Lung (tissue), 17 donors: ENCODE measurements at places on chromosomes 11 and 22.

DNA sequence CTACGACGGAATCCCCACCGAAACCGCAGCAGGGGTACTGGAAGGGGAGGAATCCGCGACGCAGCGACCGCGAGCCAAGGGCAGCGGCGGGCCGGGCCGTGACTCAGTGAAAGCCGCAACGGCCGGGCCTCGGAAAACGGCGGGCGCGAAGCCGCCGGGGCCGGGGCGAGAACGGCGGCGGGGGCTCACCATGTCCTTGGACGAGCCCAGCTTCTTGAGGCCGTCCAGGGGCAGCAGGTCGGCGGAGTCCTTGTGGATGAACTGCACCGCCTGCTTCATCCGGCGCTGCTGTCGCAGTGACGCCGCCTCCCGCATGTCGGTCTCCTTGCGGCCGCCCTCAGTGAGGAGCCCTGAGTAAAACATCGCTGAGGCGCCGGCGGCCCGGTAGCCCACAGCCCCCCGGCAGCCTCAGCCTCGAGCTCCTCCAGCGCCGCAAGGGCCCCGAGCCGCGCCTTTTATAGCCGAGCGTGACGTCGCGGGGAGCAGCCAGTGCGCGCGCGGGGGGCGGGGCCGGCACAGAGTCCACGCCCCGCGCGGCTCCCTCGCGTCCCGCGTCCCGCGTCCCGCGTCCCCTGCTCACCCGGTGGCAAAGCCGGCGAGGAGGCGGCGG lies at the start of gene NRIP3:
Gene NRIP3 (minus strand): TSS at position 429 of the 610 bp plus-strand sequence. CDS start 66 bp downstream, at position 363.
- peaks cover 21% of the 10 kb centered on the region for H3K27me3 ChIP-seq
- no peak within 1 kb of the TSS for H3K27ac ChIP-seq
- DNase-seq = peak; percentile 71

DNA sequence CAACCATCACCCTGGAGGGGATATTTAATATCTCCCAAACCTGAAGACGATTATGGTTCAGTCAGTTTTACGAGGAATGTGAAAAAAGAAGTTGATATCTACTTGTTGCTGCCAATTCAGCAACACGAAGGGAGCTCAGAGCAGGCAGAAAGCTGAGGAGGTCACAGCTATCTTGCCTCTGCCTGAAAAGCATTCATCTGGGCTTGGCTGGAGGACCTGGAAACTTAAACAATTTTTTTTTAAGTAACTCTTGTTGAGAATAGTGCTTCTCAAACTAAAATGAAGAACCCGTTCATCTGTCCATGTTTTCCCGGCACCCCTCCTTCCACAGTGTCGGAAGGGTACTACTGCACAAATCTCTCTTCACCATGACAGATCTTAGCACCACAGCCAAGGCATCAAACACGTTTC lies 98.9 kb downstream of the MICAL3 start:
- no peak overlapping the region for H3K27ac ChIP-seq
- no peak overlapping the region for H3K4me3 ChIP-seq
- peak; percentile 90 for DNase-seq
- H3K4me1 ChIP-seq = peaks cover 52% of the 10 kb centered on the region

- H3K27me3 ChIP-seq = no peaks in the 10 kb centered on the region
- no peak overlapping the region for H3K4me3 ChIP-seq
- DNase-seq = no peak
- H3K4me1 ChIP-seq = no peaks in the 10 kb centered on the region
- no peak overlapping the region for H3K27ac ChIP-seq
Observed at GRCh38 chr11:108606495-108607160, 13.1 kb upstream of the EXPH5 start.

GRCh38 chr11:30568931-30569330 lies 17.2 kb downstream of the MPPED2 start:
- H3K4me3 ChIP-seq = no peak overlapping the region
- H3K27me3 ChIP-seq = no peaks in the 10 kb centered on the region
- peaks cover 3% of the 10 kb centered on the region for H3K36me3 ChIP-seq
- no peak overlapping the region for H3K27ac ChIP-seq
- peaks cover 9% of the 10 kb centered on the region for H3K4me1 ChIP-seq
- DNase-seq = peak; percentile 45

GRCh38 chr11:43550714-43551113 lies 129.8 kb upstream of the HSD17B12 start:
- no peaks in the 10 kb centered on the region for H3K36me3 ChIP-seq
- H3K27ac ChIP-seq = no peak overlapping the region
- DNase-seq = no peak

DNA sequence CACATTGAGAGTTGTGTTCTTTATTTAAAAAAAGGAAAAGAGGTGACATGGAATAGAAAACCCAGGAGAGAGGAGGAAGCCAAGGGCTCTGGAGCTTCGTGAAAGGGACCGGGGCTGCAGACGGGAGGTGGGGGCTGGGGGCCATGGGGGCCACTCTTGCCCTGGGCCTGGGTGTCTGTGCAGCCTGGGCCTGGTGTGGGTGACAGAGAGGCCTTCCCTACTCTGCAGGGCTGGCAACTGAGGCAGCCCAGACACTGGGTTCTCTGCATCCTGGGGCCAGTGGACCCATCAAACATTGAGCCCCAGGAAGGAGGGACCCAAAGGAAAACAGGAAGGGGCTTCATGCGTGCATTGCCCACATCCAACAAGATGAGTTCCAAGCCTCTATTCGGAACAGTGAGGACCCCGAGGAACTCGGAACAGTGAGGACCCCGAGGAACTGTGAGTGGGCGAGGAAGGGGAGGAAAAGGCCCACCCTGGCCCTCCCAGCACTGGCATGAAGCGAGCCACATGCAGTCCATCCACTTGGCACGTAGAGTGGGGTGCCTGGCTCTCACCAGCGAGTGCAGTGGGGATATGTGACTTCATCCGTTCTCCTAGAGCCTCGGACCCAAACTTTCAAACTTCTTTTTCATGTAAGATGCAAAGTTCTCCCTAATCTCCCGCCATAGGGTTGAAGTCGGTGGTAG lies 1121.6 kb downstream of the BRD1 start:
- H3K27ac ChIP-seq = no peak overlapping the region
- no peaks in the 10 kb centered on the region for H3K36me3 ChIP-seq
- no peak for DNase-seq
- no peak overlapping the region for H3K4me3 ChIP-seq

DNA sequence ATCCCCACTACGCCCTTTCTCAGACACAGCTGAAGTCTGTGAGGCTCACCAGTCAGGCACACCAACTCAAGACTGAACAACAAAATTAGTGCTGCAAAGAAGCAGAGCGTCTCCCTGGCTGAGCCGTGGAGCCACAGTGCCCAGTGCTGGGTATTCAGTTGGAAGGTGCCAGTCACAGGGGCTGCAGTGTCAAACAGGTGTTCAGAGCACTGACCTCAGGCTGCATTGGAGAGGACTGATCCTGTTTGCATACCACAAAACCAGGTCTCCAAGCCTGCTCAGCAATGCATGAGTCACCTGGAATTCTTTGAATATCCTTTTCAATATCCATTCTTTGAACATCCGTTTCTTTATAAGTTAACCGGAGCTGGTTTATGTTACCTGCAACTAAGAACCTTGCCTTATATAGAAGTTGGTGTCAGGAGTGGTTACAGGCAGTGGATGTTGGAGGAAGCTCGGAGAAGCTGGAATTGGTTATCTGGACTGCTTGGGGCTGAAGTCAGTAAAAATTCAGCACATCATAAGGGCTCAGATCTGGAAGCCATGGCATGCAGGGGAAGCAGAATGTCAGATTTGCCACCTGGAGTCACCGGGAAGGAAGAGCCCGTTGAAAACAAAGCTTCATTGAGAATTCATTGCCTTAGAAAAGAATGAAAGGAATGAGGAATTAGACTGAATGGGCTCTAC lies 30.3 kb downstream of the PDGFB start:
- no peaks in the 10 kb centered on the region for H3K27me3 ChIP-seq
- no peak overlapping the region for H3K27ac ChIP-seq
- no peaks in the 10 kb centered on the region for H3K4me1 ChIP-seq
